Glutamatergic neuron (in vitro differentiated cells): ENCODE measurements at places on chromosomes 5 and 9. TPM values are rescaled to one million over a fixed set of nuclear protein-coding genes. Genes with fewer than 3 reads are reported as not detected.

Gene RASEF
- total RNA-seq = 0.25 TPM

Gene RHOBTB3
- 39.0 TPM for total RNA-seq

Gene FAM114A2
- total RNA-seq = 25.8 TPM

Gene LEAP2
- total RNA-seq = 2.5 TPM

Gene GGTA1
- not detected for total RNA-seq

Gene TOR1A
- total RNA-seq = 42.3 TPM

Gene FAM200C
- total RNA-seq = 5.1 TPM

Gene ACTBL2
- total RNA-seq = not detected

Gene FOXI1
- total RNA-seq = not detected

Gene FAM78A
- 14.9 TPM for total RNA-seq

Gene PAEP
- not detected for total RNA-seq

Gene ARHGEF39
- 2.6 TPM for total RNA-seq

Gene TMEM252
- not detected for total RNA-seq

Gene CDKN2B
- 0.93 TPM for total RNA-seq

Gene FASTKD3
- total RNA-seq = 7.4 TPM

Gene SYK
- total RNA-seq = 10.7 TPM

Gene KIF27
- 4.2 TPM for total RNA-seq

Gene TSSK1B
- total RNA-seq = 0.54 TPM

Gene ABCA2
- total RNA-seq = 70.7 TPM

Gene CLTB
- 83.8 TPM for total RNA-seq

Gene SLC6A7
- not detected for total RNA-seq

Gene ZNF483
- total RNA-seq = 6.5 TPM

Gene SHISAL2B
- total RNA-seq = not detected

Gene SLC6A19
- total RNA-seq = not detected

Gene LHX3
- 0.81 TPM for total RNA-seq

Gene SH3TC2
- 0.25 TPM for total RNA-seq

Gene FLT4
- total RNA-seq = 0.17 TPM

Gene BHMT
- total RNA-seq = 20.4 TPM

Gene COMMD10
- 22.9 TPM for total RNA-seq

Gene C9orf153
- total RNA-seq = 0.27 TPM

Gene OBP2B
- not detected for total RNA-seq

Gene NREP
- total RNA-seq = 904 TPM

Gene IFNA13
- not detected for total RNA-seq

Gene PCDHGA9
- 5.5 TPM for total RNA-seq

Gene TMC1
- not detected for total RNA-seq

Gene ADAMTS13
- 27.9 TPM for total RNA-seq

Gene ZBED3
- 7.0 TPM for total RNA-seq

Gene PCDHGA11
- total RNA-seq = 12.5 TPM

Gene TRPM6
- 1.7 TPM for total RNA-seq

Gene FREM1
- total RNA-seq = 1.7 TPM

Gene IFNA2
- not detected for total RNA-seq

Gene SAPCD2
- total RNA-seq = 13.5 TPM

Gene MYORG
- total RNA-seq = 4.6 TPM

Gene SLC34A1
- not detected for total RNA-seq

Gene GFI1B
- total RNA-seq = not detected

Gene NME5
- total RNA-seq = 0.71 TPM

Gene AK8
- 0.44 TPM for total RNA-seq

Gene PHYHD1
- 4.4 TPM for total RNA-seq

Gene BARHL1
- not detected for total RNA-seq

Gene SLC22A4
- 0.37 TPM for total RNA-seq

Gene TPM2
- 188 TPM for total RNA-seq

Gene MSX2
- total RNA-seq = not detected

Gene EIF4EBP3
- 7.0 TPM for total RNA-seq

Gene ORM2
- total RNA-seq = not detected

Gene ADRB2
- not detected for total RNA-seq
